Peyer's patch (tissue), 4 donors: ENCODE measurements at places on chromosomes 1 and 21. TPM values are rescaled to one million over a fixed set of nuclear protein-coding genes. Genes with fewer than 3 reads are reported as not detected.

GRCh38 chr1:166327886-166328285, 161.1 kb upstream of the FAM78B start:
- no peak overlapping the region for H3K27ac ChIP-seq
- H3K4me3 ChIP-seq: no peak overlapping the region
- H3K36me3 ChIP-seq: no peaks in the 10 kb centered on the region
- no peaks in the 10 kb centered on the region for H3K27me3 ChIP-seq
- no peaks in the 10 kb centered on the region for H3K4me1 ChIP-seq
- no peak for DNase-seq

GRCh38 chr21:34684174-34684876, 15.5 kb downstream of the CLIC6 start:
- no peak overlapping the region for H3K4me3 ChIP-seq
- DNase-seq: no peak
- no peaks in the 10 kb centered on the region for H3K36me3 ChIP-seq
- no peaks in the 10 kb centered on the region for H3K27me3 ChIP-seq
- no peaks in the 10 kb centered on the region for H3K4me1 ChIP-seq

Gene OR2T11
- total RNA-seq: not detected

Gene RIMKLA
- total RNA-seq: 1.1 TPM

DNA sequence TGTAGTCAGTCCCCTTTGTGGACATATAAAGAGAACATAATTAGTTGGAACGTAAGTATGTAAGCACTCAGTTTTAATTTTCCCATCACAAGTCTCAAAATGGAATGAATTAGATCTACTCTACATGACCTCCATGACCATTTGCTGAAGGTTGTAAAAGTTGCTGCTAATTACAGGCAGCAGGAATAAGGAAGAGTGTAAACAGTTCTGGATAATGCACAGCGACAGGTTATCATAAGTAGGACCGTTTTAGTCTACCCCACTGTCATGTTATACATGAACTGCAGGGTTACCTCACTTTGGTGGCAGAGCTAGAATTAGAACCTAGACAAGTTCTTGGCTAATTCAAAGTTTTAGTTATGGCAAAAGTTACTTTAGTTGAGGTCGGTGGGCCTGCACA, 21.7 kb downstream of the YTHDF2 start:
- H3K27me3 ChIP-seq: no peaks in the 10 kb centered on the region
- DNase-seq: no peak
- H3K4me3 ChIP-seq: no peak overlapping the region
- H3K36me3 ChIP-seq: no peaks in the 10 kb centered on the region

DNA sequence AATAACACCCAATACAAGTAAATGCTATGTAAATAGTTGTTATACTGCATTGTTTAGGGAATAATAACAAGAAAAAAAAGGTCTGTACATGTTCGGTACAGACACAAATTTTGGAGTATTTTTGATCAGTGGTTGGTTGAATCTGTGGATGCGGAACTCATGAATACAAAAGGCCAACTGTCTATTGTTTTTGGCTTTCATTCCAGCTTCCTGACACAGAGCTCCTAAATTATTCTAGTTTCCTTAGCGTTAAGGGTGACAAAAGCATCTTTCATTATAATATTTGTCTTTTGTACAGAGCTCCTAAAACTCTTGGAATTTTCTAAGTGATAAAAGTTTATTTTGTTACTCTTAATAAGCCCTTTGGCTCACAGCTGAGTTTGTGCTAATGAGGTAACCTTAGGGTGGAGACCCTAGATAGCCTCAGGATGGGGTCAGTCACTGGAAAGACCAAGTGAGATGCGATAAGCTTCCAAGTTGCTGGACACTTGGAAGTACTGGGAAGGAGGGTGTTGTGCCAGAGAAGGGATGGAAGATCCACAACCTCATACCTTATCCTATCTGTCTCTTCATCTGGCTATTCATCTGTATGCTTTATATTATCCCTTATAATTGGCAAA, 57.4 kb upstream of the PRRC2C start:
- no peak for DNase-seq
- H3K27me3 ChIP-seq: no peaks in the 10 kb centered on the region
- no peaks in the 10 kb centered on the region for H3K36me3 ChIP-seq
- no peak overlapping the region for H3K4me3 ChIP-seq
- H3K27ac ChIP-seq: no peak overlapping the region
- H3K4me1 ChIP-seq: no peaks in the 10 kb centered on the region

Gene HHIPL2
- not detected for total RNA-seq

DNA sequence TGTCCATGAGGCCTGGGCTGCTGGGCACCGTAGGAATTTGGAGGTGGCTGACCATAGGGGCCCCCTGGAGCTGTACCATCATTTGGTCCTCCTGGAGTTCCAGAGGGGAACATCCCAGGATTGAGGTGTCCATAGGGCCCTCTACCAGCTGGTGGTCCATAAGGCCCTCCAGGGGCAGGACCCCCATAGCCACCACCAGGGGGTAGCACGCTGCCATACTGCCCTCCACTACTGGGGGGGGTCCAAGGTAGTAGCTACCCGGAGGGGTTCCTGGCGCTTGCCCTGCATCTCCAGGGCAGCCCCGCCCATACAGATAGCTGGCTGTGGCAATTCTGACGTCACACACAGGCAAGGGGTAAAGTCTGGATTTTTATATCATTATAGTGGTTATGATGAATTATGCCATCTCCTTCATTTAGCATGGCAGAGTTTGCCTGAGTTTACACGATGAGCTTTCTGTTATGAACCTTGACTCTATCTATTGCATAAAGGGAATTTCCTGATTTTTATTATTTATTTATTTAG, 13.2 kb downstream of the MDM4 start:
- DNase-seq: no peak
- H3K27me3 ChIP-seq: no peaks in the 10 kb centered on the region
- no peak overlapping the region for H3K27ac ChIP-seq
- H3K4me3 ChIP-seq: no peak overlapping the region
- H3K36me3 ChIP-seq: peaks cover 89% of the 10 kb centered on the region

Gene SELE
- not detected for total RNA-seq

- no peak overlapping the region for H3K27ac ChIP-seq
- no peaks in the 10 kb centered on the region for H3K4me1 ChIP-seq
- no peak for DNase-seq
- no peaks in the 10 kb centered on the region for H3K36me3 ChIP-seq
- H3K4me3 ChIP-seq: no peak overlapping the region
These were observed 247.9 kb downstream of the AMY1C start for GRCh38 chr1:103997631-103998030.

- H3K4me1 ChIP-seq: no peaks in the 10 kb centered on the region
- DNase-seq: no peak
- H3K27me3 ChIP-seq: no peaks in the 10 kb centered on the region
- no peak overlapping the region for H3K4me3 ChIP-seq
- no peaks in the 10 kb centered on the region for H3K36me3 ChIP-seq
These were observed 38.9 kb downstream of the TOR3A start for GRCh38 chr1:179120736-179121135.

- no peak overlapping the region for H3K4me3 ChIP-seq
- no peak overlapping the region for H3K27ac ChIP-seq
- no peaks in the 10 kb centered on the region for H3K4me1 ChIP-seq
These were observed 348.7 kb upstream of the NR5A2 start for GRCh38 chr1:199678771-199679170.

Gene COP1
- total RNA-seq: 84.6 TPM

GRCh38 chr1:54442185-54442584, 36.0 kb upstream of the SSBP3 start:
- H3K4me1 ChIP-seq: no peaks in the 10 kb centered on the region
- H3K4me3 ChIP-seq: no peak overlapping the region
- H3K36me3 ChIP-seq: no peaks in the 10 kb centered on the region
- H3K27ac ChIP-seq: no peak overlapping the region

GRCh38 chr1:143727263-143727662, 244.5 kb downstream of the FAM72C start:
- no peak for DNase-seq
- no peaks in the 10 kb centered on the region for H3K27me3 ChIP-seq
- H3K4me3 ChIP-seq: no peak overlapping the region

- H3K27ac ChIP-seq: no peak overlapping the region
- no peak for DNase-seq
- no peaks in the 10 kb centered on the region for H3K4me1 ChIP-seq
- no peaks in the 10 kb centered on the region for H3K27me3 ChIP-seq
- H3K4me3 ChIP-seq: no peak overlapping the region
These were observed 13.8 kb upstream of the SIM2 start for GRCh38 chr21:36684957-36685714.
